Activated naive CD4-positive, alpha-beta T cell (primary cell): ENCODE measurements at places on chromosomes 1 and 21.

GRCh38 chr1:111476761-111477309 lies 3.1 kb downstream of the C1orf162 start:
- DNase-seq, result no peak

GRCh38 chr1:24149866-24150233 lies 6.9 kb upstream of the IL22RA1 start:
- no peak for DNase-seq

DNA sequence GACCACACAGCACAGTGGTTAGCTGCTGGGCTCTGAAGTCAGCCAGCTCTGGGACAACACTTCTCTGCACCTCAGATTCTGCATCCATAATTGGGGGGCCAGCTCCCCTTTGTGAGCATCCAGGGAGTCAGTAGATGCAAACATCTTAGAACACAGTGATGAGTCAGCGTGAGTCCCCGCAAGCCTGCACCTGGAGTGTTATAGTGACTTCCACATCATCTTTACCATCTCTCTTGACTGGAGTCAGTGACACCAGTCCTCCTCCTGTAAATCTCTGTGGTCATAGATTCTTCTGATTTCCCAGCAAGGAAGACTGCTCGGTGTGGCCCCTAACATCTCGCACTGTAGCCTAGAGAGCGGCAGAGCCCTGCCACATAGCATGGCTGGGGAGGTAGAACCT lies 13.9 kb upstream of the EDN2 start:
- no peak for DNase-seq

DNA sequence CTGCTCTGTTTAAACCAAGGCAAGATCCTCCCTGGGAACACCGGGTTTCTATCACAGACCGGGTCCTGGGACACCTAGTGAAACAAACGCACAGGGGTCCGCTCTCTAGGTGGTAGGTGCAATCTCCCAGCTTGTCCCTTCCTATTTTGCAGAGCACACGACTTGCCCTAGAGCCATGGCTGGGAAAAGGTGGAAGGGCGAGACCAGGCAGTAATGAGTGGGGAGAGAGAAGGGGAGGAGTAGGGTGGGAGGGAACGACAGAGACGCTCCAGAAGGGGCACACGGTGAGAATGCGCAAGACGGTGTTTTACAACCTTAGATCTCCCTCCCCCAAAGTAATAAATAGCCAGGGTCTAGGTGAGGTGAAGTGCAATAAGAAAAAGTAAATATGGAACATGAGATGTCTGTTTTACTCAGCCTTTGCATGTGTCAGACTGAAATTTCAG lies 9.3 kb upstream of the ARHGAP29 start:
- no peak for DNase-seq

DNA sequence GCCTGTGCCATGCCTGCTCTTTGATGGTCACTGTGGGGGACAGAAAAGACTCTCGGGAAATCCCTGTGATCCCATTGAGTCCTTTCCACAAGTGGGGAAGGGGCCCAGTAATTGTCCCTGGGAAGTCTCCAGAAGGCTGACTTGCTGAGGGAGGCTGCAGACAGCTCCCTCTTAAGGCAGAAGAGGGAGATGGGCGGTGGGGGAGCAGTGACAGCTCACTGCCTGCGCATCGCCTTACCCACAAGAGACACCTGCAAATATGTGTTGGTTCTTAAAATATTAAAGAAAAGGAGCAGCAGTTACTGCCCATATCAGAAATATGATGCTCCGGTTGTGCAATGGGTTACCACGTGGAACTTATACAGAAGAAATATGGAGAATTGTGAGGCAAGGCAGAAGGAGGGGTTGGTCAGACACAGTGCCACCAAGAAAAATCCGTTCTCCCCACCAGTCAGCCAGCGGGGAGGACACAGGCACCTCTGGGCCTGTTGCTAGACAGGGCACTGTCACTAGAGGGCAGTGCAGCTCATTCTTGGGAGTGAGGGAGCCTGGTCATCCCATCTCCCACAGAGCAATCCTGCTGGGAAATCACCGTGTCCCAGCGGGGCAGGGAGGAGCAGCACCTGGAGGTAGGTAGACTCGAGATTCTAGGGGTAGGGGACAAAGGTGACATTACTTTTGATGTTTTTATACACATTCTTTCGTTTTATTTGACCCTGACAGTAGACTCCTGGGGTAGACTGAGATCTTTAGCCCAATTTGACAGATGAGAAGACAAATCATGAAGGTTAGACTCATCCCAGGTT lies 6.9 kb upstream of the CAMK1G start:
- peak; percentile 26 for DNase-seq

DNA sequence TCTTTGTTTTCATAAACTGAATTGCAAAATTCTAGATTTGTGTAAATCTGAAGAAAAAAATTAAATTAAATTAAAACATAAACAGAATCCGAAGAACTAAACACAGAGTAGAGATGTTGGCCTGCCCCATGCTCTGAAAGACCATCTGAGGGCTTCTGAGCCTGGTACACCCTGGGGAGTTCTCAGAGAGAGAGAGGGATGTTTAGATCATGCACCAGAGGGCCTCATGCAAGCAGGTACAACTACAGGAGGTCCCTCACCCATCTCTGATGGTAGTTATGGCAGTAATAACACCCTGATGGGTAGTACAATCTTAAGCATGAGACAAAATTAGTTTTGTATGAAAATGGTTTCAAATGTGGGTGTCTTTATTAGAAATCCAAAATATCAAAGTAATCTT lies 127.7 kb downstream of the TGFB2 start:
- DNase-seq, result no peak

DNA sequence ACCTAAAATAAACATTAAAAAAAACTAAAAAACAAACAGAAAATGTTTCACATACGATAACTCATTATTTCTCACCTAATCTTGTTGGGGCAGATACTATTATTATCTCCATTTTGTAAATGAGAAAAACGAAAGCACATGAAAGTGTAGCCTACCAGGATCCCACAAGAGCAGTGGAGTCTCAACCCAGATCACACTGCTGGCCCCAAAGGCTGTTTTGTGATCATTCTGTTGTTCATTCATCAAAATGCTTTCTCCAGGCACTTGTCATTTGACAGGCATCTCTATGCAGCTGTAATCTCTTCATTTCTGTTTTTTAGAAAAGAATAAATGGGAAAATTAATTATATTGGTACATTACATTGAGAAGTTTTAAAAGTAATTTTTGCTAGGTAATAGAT lies 67.5 kb downstream of the AK5 start:
- no peak for DNase-seq

- DNase-seq, result no peak
These were observed 162.5 kb downstream of the TBX15 start for GRCh38 chr1:118825619-118826018.

- DNase-seq, result no peak
These were observed 743 bp downstream of the PHF13 start for GRCh38 chr1:6614019-6614928.

GRCh38 chr1:51331206-51332100 lies 1.1 kb upstream of the TTC39A start:
- no peak for DNase-seq

DNA sequence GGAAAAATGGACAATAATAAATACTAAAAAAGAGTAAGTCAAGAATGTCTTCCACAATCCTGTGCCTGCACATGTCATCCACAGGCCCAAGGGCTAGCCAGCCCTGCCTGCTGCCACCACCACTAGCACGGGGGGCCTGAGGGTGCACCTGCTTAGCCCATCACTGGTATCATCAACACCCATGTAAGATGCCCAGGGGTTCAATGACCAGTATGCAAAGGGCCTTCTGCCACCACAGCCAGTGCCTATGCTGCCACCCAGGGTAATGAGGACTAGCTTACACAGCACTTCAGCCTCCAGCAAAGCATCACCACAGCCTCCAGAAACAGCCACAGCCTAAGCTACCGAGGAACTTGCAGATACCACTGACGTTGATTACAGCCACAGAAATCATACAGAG lies 46.3 kb downstream of the POFUT2 start:
- no peak for DNase-seq

- no peak for DNase-seq
These were observed 11.8 kb downstream of the VAMP4 start for GRCh38 chr1:171730052-171730451.

GRCh38 chr1:244002721-244003120 lies 48.4 kb upstream of the ZBTB18 start:
- no peak for DNase-seq

- DNase-seq, result no peak
These were observed 197.4 kb downstream of the HS2ST1 start for GRCh38 chr1:87111659-87112371.

DNA sequence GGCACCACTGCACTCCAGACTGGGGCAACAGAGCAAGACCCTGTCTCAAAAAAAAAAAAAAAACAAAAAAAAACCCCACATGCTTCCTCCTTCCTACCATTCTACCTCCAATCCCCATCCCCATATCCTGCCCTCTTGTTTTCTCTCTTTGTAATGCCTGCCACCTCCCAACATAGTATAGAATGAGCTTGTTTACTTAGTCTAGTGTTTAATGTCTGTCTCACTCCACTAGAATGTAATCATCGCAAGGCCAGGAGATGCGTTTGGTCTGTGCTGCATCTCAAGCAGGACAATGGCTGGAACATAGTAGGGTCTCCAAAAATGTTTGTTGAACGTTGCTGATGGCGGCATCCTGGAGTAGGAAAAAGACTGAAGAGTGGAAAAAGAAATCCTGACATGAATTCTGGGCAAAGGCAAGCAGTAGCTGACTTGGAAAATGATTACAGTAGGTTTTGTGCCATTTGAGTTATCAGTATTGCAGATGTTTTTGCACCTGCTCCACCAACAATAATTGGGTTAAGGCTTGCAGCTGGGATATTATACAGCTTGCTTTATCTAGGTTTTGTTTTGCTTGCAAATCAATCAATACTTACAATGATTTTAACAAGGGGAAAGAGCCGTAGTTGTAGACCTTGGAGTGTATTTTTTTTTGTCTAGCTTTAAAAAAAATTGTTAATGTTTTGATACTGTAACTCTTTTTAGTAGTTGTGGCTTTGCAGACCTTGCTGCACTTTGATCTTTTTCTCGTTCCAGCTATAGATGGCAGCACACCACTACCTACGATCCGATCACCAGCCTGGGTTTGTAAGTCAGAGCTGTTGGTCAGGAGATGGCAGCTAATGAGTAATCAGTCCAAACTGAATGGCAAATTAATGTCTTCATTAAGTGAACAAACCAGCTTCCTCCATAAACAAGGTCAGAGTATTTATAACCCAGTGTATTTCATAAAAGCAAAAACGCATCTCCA lies 62.4 kb downstream of the BACH1 start:
- DNase-seq, result no peak
